PC-3 (cell line): ENCODE measurements at places on chromosomes 16 and 17.

GRCh38 chr16:89504091-89504490 is 4.1 kb upstream of the SPG7 start:
- DNase-seq = no peak

GRCh38 chr16:57708168-57708567 is 13.6 kb downstream of the DRC7 start:
- DNase-seq = no peak

DNA sequence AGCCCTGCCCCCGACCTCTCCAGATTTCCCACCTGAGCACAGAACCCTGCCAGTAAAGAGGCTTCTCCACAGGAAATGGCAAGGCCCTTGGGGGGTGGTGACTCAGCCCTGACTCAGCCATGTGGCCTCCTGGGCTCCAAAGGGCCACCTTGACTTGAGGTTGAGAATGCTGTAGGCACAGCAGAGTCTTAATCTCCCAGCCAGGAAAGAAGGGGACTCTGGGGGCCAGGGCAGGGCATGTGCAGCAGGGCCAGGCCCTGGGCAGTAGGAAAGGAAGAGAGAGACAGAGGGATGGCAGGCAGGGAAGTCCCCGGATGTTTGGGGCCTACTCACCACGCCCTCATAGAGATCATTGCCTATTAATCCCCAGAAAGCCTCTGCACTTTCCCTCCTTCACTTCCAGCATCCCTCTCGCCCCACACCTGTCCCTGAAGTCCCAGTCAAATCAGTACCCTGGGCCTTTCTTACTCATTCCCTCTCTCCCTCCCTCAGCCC is 4.8 kb upstream of the ITGA3 start:
- peak; percentile 100 for DNase-seq

DNA sequence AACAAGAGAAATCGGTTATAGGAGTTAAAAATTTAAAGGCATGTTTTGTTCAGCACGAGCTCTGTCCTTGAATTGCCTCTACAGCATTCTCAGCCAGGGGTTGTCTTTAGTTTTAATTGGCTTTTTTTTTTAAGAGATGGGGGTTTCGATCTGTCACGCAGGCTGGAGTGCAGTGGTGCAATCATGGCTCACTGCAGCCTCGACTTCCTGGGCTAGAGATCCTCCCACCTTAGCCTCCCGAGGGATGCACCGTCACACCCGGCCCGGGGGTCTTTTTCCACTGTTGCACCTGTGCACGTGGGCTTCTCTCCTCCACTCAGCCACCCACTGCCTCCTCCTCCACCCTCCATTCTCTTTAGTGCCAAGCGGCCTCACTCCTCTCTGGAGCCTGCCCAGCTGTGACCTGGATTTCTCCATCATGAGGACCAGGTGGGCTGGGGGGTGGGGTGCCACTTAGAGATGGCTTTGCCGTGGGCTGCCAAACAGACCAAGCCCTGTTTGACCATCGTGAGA is 106.8 kb upstream of the SEC14L1 start:
- no peak for DNase-seq

DNA sequence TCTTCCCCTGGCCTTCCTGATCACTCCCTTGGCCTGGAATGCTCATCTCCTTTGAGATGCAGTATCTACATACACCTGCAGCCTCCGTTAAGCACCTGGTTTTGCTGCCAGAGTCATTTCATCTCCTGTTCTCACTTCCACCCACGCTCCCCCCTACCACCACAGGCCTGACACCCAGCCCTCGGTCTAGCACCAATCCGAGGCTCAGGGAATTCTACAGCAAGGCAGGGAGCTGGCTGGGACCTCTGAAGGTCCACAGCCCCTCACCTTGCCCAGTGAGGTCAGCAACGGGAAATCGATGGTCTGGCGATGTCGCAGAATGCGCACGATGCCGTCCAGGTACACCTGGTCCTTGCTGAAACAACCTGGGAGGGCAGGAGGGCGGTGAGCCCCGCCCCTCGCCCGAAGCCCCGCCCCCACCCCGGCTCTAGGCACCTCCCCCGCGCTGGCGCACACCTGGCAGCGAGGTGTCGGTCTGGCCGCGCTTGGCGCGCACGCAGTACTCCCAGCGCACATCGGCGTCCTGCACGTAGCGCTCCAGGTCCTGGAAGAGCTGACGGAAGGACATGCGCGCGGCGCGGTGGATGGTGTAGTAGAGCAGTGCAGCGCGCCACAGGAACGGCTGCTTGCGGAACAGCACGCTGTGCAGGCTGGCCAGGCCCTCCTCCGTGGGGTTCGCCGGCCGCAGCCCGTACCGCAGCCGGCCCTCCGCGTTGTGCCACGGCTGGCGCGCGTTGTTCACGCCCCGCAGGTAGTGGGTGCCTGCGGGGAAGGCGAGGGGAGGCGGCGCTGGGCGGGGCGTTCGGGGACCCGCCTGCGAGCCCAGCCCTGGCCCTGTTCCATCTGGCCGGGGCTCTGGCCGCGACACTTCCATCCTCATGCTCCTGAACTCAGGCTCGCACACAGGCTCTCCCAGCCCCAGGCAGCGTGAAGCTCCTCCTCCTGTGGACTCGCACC is 5.7 kb downstream of the MATCAP1 start:
- peak; percentile 86 for DNase-seq

DNA sequence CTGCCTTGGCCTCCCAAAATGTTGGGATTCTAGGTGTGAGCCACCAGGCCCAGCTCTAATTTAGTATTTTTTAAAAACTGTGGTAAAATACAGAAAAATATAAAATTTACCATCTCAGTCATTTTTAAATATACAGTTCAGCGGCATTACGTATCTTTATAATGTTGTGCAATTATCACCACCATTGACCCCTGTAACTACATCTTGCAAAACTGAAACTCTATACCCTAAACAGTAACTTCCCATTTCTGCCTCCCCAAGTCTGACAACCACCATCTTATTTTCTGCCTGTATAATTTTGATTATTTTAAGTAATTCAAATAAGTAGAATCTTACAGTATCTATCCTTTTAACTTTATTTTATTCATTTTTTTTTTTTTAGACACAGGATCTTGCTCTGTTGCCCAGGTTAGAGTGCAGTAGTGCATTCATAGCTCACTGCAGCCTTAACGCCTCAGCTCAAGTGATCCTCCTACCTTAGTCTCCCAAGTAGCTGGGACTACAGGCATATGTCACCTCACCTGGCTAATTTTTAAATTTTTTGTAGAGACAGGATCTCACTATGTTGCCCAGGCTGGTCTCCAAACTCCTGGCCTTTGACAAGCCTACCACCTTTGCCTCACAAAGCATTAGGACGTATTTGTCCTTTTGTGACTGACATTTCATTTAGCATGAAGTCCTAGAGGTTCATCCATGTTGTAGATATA is 10.9 kb upstream of the GGA2 start:
- no peak for DNase-seq

DNA sequence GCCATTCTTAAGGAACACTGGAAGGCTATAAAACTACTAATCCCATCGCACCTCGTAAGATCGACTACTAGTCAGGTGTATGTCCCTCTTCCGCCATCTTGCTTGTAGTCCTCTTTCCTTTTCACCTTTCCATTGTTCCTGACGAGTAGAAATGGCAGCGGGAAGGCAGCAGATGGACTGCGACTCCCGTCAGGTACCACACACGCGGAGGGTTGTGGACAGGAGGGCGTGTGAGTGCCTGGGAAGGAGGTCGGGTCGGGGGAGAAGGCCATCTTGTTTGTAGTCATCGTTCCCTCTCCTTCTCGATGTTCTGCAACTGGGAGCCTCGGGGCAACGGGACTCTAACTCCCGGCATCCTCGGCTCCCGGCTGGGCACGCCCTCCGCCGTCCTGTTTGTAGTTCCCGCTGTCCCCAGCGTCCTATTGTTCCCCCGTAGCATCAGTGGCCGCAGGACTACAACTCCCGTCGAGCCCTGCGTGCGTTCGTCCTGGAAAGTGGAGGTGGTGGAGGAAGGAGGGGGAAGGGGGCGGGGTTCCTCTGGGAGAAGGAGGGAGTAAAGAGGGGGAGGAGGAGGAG is 324 bp upstream of the FBXL19 start:
- DNase-seq = peak; percentile 98

DNA sequence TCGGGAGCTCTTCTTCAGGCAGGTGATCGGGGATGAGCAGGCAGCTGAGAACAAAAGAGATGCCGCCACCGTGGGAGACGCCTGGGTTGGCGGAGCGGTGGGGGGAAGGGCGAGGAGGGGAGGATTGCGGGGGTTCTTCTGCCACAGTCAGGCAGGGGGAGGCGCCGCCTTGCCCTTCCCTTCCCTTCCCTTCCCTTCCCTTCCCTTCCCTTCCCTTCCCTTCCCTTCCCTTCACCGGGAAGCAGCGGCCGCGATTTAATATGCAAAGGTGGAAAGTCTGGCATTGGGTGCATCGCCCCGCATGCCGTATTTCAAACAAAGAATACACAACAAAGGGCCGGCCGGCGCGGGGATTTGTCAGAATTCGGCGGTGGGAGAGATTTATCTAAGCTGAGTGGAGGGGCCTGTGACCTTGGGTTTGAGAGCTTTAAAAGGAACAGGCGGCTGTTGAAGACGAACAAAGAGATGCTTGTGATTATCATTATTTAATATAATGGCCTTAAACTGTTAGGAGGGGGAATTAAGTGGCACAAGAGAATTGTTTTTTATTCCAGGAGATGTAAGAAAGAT is 262.3 kb upstream of the TNRC6C start:
- no peak for DNase-seq

- DNase-seq = no peak
These were observed 27.4 kb downstream of the STH start for GRCh38 chr17:46026166-46027047.

- DNase-seq = no peak
These were observed 29.3 kb downstream of the WSCD1 start for GRCh38 chr17:6099492-6099891.

- DNase-seq = no peak
These were observed 249.4 kb downstream of the FTO start for GRCh38 chr16:53953336-53953735.

DNA sequence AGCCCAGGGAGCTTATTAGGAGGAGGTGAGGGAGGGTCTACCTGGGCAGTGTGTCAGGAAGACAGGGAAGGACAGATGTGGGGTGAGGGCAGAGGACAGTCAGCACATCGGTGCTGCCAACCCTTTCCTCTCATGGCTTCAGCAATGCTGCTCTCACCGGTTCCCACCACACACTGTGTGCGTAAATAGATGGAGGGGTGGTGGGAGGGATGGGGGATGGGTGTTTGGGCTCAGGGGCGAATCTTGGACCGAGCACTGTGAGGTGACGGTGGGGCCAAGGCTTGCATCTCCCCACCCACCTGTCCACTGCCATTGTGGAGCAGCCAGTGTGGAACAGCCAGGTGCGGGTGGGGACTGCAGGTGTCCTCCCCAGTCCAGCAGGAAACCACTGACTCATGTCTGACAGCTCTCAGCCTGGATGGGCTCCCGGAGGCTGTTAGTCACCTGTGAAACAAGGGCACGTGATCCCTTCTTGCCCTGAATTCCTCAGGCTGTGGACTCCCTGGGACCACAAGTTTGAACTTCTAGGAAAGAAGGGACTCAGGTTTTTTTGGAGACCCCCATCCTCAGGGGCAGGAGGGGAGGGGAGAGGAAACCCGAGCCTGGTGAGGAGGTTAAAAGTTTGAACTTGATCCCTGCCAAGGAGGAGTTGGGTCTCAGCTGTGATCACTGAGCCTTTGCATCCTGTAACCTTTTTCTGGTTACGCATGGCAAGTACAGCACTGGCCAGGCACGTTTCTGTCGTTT is 42.7 kb upstream of the SMPD3 start:
- peak; percentile 92 for DNase-seq

GRCh38 chr17:81901167-81902022 is 643 bp upstream of the NPB start:
- no peak for DNase-seq

GRCh38 chr16:48907906-48908634 is 298.1 kb upstream of the N4BP1 start:
- no peak for DNase-seq

DNA sequence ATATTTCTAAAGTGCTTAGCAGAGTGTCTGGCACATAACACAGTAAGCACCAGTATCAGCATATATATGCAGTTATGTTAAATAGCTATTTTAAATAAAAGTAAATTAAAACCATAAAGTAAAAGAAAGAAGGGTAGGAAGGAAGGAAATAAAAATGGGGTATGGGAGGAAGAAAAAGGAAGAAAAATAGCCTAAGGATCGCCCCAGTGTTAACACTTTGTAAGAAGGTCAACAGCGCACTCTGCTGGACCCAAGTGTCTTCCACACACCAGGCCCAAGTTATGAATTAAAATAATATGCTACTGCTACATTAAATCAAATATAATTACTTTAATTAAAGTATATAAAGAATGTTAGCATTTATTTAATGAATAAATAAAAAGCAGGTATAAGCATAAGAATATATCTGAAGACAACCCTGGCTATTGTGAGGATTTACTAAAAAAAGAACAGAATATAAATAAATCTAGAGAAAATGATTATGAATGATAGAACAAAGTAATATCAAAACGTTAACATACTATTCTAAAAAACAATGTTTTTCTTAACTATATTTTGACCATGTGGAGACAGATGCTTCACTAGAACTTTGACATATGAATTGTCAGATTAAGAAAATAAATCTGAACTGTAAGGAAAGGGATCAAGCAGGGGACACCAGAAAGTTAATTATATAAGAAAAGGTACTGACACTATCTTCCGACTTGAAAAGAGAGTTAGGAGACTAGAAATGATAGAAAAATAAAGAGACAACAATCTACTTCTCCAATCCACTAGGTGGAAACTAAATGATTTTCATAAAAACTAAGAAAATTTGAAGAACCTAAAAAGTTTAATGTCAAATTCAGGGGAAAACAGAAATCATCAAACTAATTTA is 25.9 kb downstream of the BRIP1 start:
- DNase-seq = peak; percentile 85

GRCh38 chr17:21218101-21218500 is 4.1 kb upstream of the TMEM11 start:
- no peak for DNase-seq

GRCh38 chr16:64823481-64824075 is 298.3 kb downstream of the CDH11 start:
- DNase-seq = no peak

- DNase-seq = no peak
These were observed 84.9 kb downstream of the RTN4RL1 start for GRCh38 chr17:1939981-1940809.

DNA sequence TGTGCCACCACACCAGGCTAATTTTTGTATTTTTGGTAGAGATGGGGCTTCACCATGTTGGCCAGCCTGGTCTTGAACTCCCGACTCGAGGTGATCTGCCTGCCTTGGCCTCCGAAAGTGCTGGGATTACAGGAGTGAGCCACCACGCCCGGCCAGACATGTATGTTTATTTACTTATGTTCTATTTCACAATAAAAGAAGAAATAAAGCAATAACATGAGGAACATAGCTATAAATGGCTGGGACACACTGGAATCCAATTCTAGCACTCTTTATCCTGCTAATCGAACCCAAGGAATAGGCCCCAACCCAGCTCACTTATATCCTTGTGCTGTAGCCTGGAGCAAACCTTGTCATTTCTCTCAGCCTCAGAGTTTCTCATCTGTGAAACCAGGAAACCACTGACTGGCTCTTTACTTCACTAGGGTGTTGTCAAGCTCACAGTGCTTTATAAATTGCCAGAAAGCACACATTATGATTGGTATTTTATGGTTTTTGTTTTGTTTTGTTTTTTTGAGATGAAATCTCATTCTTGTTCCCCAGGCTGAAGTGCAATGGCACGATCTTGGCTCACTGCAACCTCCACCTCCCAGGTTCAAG is 4.3 kb upstream of the ODAD4 start:
- DNase-seq = no peak
